ENCODE measurements at places on chromosomes 5 and 9. TPM values are rescaled to one million over a fixed set of nuclear protein-coding genes. Genes with fewer than 3 reads are reported as not detected.

DNA sequence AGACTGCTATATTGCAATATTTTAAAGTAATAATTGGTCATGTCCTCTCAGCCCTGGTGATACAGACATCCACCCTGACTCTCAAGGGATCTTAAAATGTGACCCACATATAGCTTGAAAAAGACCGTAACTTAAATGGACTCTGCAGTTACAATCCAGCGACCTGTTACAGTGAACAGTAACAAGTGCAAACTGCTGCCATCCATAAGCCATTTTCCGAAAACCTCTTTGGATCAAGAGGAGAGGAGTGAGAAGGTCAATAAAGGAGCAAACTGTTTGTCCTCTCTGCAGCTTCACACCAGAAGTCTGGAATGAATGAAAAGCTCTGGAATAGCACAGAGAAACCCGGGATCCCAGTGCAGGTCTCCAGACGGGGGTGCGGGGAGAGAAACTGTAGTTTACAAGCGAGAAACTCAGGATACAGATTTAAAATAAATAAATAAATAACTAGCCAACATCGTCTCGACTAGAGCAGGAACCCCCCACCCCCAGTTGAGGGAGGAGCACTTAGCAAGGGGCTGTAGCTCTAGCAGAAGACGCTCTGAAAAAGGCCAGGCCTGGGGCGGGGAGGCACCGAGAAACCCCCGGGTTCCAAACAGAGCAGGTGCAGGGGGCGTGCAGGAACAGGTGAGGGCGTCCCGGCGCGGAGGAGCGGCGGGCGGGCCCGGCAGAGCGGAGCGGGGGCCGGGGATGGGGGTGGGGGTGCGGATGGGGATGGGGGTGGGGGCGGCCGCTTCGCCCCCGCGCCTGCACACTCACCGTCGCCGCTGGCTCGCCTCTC lies 572 bp downstream of the ZDHHC21 start:
- DNase-seq, result peak; percentile 8

NSD1 gene
- total RNA-seq, result 122 TPM

GRCh38 chr5:177449140-177450061 lies 2.8 kb downstream of the PRR7 start:
- no peak for DNase-seq

DNA sequence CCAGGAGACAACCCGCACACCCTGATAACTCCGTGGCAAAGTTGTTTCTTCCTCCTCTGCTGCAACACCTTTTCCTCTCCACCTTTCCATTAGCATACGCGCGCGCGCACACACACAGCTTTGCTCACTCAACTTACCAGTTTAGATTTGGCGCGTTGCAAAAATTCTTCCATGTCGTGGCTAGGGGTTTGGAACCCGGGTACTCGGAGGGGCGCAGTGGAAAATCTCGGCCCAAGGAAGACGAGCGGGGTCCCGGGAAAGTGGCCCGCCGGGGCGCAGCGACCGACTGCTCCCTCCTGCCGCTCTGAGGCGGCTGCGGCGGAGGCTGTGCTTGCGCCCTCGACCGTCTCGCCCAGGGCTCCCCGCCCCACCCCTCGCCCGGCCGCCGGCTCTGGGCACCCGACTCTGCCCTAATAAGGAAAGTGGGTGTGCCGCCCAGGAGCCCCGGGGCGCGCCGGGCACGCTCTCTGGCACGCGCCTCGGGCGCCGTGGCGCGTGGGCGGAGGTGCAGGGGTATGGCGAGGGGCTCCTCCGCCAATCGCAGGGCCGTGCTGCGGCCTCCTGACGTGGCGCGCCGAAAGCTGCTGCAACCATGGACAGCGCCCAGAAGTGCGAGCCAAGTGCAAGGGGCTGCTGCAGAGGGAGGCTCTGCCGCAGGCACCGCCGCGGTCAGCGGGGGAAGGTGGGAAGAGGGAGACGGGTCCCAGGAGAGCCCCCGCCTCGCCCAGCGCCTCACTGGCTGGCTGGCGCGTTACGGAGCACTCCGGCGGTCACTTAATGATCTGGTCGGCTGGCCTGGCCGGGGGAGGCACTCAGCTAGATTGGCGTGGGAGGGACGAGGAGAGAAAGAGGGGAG lies at the start of gene PRUNE2:
Gene PRUNE2 (minus strand): TSS at position 324 of the 856 bp plus-strand sequence. CDS start 151 bp downstream, at position 173.
- peak; percentile 81 for DNase-seq

DNA sequence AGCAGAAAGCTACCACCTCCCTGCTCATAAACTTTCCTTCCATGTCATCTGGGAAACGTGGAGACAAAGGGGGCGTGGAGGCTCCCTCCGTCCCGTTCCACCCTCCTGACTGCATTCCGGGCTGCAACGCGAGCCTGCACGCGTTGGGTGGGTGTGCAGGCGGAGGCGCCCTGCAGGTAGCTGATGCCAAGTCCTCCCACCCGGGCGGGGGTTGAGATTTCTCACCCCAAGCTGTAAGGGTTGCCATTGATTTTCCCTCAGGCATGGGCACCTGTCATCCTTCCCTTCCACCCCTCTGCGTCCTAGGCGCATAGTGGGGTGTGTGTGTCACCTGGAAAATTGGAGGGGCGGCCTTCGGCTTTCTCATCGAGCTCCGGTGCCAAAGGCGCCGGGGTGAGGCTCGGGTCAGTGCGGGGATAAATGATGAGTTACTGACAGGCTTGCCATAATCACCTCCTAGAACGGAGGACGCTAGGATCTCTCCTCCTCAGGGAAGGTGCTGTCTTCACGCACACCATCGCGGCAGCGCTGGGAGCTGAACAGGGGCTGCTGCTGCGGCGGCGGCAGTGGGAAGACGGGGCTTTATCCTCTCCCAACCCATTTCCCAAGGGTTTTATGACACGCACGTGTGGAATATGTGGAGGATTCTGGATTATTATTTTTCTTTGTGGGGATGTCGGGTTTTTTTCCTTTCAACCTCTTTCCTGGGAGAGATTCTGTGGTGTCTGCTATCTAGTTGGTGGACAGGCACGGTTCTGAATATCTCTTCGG lies 973 bp downstream of the PLPPR1 start:
- no peak for DNase-seq

HK3 gene
- total RNA-seq, result not detected

PCDHGA4 gene
- 0.93 TPM for total RNA-seq

PLAC8L1 gene
- 1.8 TPM for total RNA-seq

GRCh38 chr5:101338226-101338625 lies 435.1 kb upstream of the ST8SIA4 start:
- no peak for DNase-seq
